Foreskin keratinocyte (primary cell): ENCODE measurements at places on chromosomes 11 and 22.

- DNase-seq: peak; percentile 74
These were observed 33.5 kb upstream of the TXNRD2 start for GRCh38 chr22:19974935-19975706.

DNA sequence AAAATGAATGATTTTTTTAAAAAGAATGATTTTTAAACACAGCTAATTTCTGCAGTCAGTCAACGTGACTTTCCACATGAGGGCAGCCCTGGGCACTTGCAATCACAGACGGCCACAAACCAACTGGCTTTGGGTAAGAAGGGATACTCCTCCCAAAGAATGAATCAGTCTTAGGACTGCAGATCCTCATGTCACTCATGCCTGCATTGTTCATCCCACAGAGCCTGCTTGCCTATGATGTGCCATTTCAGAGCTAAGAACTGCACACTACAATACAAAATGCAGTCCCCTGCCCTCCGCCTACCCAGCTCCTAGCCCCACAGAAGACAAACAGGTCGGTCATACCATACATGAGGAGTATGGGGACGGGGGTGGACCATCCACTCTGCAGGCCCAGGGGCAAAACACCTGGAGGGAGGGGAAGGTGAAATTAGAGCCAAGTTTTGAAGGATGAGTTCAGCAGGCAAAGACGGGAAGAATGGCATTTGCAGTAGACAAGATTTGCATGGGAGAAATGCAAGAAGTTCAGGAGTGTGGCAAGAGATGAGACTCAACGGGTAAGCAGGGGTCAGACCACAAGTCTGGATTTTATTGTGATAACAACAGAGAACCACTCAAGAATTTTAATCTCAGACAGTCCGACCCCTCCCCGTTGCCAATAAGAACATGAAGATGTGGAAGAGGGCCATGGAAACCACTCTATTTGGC is 24.7 kb downstream of the PACSIN2 start:
- peak; percentile 84 for DNase-seq

- DNase-seq: no peak
These were observed at the start of gene SPTBN2 for GRCh38 chr11:66728693-66729385. SPTBN2 (minus strand) TSS chr11:66729216; CDS start chr11:66721240, 7,976 bp downstream.

DNA sequence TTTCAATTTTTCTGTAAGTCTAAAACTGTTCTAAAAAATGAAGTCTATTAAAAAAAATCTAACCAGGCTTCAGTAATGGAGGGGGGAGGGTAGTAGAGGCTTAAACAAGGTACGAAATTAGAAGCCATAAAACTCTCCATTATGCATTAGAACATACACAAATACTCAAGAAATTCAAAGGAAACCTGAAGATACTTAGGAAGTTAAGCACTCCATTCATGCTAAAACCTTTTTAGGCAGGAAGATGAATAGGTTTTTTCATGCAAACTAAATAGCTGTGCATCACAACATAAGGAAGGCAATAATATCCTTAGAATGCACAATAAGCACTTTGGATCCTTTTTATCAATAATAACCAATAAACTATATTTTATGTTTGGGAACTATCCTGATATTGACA is 2.4 kb downstream of the RAB6A start:
- no peak for DNase-seq

GRCh38 chr11:96173422-96173821 is 169.6 kb downstream of the MAML2 start:
- DNase-seq: no peak

GRCh38 chr11:12179019-12179418 is 68.6 kb downstream of the MICAL2 start:
- DNase-seq: no peak

GRCh38 chr11:99554232-99554903 is 533.6 kb downstream of the CNTN5 start:
- no peak for DNase-seq

DNA sequence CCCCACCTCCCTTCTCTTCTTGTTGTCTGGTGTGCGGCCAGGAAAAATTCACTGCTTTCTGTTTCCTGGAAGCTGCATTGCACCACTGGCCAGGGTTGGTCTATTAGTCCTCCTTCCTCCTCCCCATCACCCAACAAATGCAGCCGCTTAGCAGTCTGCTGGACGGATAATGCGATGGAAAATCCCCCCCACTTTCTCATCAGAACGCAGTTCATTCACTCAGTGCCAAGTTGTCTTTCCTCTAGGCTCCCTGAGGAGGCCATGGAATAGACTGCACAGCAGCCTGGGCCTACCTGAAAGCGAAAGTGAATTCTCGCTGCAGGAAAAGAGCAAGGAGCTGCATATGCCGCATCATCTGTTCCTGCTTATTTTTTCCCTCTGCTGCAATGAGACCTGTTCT is 513.6 kb downstream of the METTL15 start:
- DNase-seq: no peak

DNA sequence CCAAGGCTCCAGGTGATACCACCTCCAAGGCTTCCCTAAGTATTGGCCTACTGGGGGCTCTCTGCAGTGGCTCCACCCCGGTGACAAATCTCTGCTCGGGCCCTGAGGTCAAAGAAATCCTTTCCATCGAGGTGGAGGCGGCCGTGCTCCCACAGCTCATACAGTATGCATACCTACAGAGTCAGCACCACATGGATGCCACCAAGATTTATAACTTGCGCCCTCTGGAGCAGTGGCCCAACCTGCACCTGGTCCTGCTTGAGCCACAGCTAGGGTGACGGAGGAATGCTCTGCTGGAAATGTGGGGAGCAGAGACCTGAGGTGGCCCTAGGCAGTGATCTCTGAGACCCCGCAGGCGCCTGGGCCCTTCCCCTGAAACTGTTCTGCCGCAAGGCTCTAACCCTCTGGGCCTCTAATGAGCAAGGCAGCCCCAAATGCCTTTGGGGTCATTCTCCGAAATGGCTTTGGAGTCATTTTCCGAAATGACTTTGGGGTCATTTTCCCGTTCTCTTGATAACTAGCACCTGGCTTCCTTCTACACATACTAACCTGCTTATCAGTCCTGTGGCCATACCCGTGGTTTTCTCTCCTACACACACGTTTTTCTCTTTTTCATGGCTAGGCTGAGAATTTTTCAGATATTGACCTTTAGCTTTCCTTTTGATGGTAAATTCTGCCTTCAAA is 33.9 kb downstream of the TMEM45B start:
- no peak for DNase-seq

GRCh38 chr22:19061471-19062138 is 60.6 kb downstream of the DGCR2 start:
- no peak for DNase-seq

- DNase-seq: no peak
These were observed 5.2 kb downstream of the TMEM126A start for GRCh38 chr11:85652786-85653447.

- DNase-seq: no peak
These were observed 3.3 kb downstream of the IL10RA start for GRCh38 chr11:117989351-117990102.

GRCh38 chr11:60477035-60477445 is 15.5 kb upstream of the MS4A12 start:
- no peak for DNase-seq

GRCh38 chr11:44229098-44229497 is 80.8 kb downstream of the ALX4 start:
- no peak for DNase-seq

DNA sequence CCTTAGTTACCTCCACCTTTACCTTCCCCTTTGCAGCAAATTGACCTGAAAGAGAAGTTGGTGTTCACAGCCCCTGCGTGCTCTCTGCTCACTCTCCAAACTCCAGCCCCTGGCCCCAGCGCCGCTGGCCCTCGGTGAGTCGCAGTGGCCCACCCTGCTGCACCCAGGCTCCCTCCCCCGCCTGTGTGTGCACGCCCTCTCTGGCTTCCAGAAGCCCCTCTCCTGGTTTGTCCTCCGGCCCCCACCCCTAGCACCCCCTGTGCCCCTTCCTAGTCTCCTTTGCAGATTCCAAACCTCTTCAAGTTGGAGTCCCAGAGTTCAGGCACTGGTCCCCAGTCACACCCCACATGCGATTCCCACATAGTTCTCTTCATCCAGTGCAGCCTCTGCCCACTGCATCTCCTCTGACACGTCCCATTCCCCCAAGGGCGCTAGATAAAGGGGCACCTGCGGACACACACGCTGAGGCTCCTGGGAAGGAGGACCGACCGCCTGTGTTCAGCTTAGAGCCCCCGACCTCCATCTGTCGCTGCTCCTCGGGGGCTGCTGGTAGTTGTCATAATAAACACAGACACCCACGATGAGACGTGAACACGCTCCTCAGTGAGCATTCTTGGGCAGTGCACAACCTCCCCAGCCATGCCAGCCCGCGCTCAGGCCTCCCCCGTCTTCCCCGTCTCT is 1.5 kb upstream of the PHRF1 start:
- DNase-seq: no peak

- no peak for DNase-seq
These were observed 58.8 kb upstream of the RCN1 start for GRCh38 chr11:32032052-32032451.

- DNase-seq: no peak
These were observed 1112.7 kb upstream of the TENM4 start for GRCh38 chr11:80553565-80553964.

DNA sequence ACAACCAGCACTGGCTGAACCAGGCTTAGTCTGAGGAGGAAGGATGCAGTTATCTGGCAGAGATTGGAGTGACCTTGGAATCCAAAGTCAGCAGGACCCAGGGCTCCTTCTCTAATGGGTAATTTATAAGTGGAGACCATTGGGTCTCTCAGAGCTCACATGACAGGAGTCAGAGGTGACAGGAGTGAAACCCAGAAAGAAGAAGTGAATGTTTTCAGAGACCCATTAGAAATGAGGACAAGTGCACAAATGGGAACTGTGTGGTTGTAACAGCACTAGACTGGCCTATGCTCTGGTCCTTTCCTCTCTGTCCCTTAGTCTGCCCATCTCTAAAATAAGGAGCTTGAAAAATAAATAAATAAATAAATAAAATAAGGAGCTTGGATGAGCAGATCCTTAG is 107.4 kb downstream of the SERGEF start:
- no peak for DNase-seq
